HFFc6 (cell line): ENCODE measurements at places on chromosomes 16 and 17.

DNA sequence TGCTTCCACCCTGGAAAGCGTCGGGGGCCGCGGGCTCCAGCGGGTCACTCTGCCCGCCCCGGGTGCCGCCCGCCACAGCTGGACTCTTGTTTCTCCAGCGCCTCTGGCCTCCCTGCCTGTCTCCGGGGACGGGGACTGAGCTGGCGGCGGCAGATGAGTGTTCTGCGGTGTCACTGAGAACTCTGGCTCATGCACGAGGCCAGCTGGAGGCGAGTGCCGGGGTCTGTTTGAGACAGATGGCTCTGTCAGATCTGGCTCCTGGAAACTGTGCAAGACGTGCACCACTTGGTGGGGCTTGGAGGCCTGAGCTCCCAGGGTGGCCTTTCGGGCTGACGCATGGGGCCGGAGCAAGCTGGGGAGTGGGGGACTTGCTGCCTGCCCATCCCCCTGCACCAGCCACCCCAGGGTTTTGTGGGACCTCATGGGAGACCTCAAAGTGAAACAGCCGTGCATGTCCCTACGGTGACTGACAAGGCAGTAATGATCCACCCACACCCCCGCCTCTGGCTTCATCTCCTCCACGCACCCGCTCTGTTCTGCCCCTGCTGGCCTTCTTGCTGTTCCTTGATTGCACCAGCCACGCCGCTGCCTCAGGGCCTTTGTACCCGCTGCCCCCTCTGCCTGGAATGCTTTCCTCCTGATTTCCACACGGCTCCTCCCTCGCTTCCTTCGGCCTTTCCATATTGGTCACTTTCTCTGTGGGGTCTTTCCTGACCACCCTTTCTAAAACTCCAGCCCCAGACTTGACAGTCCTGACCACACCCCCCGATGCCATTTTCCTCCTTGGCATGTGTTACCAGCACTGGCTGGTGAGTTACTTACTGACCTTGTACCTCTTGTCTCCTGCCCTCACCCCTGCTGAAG, 174.9 kb upstream of the CIBAR2 start:
- DNase-seq: peak; percentile 55

- no peak for DNase-seq
Observed at GRCh38 chr16:86781046-86781445, 202.7 kb downstream of the FOXL1 start.

- no peak for DNase-seq
Observed at GRCh38 chr17:17892009-17892408, 55.2 kb upstream of the SREBF1 start.

DNA sequence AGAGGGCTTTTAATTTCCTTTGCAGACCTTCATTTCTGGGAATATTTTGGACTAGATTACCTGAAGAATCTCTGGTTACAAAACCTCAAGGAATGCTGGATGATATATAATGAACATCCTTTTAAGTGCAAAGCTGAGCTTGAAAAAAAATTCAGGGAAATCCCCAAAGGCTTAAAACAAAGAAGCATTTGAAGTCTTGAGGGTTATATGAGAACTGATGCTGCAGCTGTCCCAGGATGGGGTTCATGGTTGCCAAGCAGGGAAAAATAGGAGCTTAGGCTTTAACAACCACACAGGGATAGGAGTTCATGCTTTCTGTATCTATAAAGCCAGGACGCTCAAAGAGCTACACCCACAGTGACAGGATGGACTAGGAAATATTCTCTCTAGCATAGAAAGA, 150.4 kb upstream of the IRX5 start:
- DNase-seq: no peak

DNA sequence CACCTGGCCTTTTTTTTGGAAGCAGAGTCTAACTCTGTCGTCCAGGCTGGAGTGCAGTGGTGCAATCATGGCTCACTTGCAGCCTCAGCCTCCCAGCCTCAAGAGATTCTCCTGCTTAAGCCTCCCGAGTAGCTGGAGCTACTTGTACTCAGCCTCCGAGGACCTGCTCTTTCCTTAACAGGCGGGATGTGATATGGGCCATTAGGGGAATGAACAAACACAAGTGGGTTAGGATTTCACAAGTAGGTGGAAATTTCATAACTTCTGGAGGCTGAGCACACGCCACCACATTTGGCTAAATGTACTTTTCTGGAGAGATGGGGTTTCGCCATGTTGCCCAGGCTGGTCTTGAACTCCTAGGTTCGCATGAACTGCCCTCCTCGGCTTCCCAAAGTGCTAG, 4.1 kb downstream of the PAM16 start:
- no peak for DNase-seq

DNA sequence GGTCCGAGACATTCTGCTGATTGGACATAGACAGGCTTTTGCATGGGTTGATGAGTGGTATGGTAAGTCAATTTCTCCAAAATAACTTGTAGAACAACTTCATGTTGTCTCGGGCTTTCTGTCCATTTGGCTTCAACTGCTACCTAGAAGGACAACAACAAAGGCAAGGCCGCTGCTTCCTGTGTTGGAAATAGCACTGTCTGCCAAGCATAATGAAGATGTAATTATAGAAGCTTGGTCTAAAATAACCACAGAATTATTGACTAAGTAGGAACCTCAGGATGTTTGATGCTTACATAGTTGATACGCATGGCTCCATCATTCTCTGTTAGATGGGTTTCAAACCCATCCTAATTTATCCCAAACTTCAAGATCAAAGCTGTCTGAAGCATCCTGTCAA, 42.3 kb upstream of the NOL11 start:
- DNase-seq: no peak

DNA sequence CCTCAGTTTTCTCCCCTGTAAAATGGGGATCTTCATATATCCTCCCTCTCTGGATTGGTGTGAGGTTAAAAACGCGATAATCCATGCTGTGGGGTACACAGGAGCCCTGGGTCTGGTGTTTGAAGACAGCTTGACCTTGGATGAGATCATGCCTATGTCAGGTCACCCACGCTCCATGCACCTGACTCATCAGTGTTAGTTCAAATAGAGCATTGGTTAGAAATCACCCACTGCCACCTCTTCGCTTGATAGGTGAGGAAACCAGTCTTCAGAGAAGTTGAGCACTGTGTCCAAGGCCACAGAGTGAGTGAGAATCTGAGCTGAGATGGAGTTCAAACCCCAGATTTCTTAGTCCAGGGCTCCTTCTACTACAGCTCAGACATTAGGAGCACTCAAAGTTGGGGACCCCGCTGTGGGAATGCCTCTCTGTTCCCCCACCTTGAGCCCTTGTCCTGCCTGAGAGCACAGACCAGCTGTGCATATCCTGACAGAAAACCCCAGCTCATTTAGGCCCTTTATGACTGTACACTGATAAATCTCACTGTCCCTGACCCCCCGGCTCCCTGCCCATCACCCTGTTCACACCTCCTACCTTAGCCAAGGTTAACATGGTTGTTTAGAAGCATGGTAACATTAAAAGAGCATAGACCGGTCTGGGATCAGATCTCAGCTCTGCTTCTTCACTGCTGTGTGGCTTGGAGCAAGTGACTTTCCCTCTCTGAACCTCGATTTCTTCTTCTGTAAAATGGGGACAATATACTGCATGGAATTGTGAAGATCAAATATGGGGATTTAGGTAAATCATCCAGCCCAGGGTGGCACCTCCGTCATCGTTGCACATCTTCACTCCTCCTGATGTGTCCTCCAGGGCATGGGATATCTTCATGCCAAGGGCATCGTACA, 22.4 kb upstream of the LGALS9 start:
- DNase-seq: no peak

GRCh38 chr17:4499431-4500190, 930 bp downstream of the SPNS2 start:
- no peak for DNase-seq

DNA sequence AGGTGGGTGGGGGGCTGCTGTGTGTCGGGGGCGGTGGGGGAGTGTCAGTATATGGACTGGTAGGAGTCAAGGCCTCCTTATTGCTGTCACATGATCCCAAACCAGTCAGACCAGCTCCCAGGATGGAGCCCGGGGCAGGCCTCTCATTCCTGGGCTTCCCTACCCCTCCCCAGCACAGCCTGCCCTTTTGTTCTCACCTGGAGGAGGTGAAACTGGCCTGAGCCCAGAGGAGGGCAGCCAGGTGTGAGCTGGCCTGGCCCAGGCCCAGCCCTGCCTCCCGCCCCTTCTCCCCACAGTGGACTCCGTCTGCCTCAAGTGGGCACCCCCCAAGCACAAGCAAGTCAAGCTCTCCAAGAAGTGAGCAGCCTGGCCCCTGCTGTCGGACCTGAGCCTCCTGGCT, 4.6 kb downstream of the PRSS8 start:
- DNase-seq: no peak

DNA sequence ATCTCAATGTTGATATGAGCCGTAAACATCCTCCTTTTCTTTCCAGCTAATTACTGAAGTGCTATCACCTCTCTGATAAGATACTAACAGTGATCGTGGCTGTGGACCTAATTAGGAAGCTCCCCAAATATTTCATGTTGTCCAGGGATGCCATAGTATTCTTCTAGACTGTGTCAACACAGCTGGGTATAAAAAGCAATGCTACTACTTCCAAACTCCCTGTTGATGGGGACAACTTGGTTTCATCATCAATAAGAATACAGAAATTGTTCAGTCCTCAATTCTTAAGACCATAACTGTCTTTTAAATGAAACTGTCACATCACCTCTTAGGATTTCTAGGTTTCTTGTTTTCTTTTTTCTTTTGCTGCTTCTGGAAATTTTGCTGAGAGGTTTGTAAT, 530.6 kb downstream of the TOX3 start:
- DNase-seq: no peak

DNA sequence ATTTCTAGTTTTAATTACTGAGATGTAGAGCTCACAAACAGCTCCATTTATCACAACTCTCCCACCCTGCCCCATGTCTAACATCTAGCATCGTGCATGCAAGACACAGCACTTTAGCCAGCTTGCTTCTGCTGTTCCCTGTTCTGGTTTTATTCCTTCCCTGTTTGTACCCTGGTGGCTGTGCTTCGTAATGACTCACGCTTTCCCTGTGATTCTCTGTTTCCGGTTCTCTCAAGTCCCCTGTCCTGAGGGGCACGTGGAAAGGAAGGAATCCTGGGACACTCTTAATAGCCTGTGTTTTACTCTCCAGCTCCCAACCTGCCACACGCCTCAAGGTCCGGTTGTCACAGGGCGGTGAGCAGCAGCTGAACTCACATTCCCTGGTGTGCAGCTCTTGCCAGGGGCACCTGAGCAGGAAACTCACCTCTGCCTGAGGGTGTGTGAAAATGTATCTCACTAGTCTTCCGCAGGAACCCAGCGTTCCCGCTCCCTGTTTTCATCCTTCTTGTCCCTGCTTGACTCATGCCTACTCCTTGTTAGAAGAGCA, 10.6 kb downstream of the SHISA6 start:
- DNase-seq: no peak

DNA sequence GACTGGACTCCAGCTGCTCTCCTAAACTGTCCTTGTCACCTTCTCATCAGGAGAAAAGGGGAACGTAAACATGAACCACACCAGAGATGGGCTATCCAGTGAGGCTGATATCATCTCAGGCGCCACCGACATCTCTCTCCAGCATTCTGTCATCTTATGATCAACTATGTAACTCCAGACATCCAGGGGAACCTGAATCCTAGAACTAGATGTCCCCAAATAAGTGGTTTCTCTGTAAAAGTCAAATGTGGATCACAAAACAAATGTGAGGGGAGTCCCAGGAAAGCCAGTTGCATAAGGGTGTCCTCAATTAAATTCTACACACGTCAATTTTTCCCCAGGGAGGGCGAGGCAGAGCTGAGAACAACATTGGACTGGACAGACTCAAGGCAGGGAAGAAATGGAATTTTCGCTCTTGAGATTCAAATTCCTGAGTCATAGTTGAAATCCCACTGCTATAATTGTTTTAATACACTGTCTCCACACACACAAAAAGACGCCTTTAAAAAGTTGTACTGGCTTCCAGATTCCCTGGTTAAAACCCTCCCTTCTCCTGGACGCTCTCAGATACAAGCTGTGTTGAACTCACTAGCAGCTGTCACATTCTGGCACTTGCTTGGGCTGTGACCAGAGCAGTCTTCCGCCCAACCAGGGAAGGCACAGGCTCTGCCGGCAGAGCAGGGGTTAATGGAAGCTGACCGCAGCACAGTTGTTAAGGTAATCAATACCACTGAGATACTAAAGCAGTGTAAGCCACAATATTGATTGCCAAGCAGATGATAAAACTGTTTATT, 62.6 kb downstream of the ZFHX3 start:
- DNase-seq: peak; percentile 48

GRCh38 chr16:11526655-11527350, 59.9 kb downstream of the LITAF start:
- no peak for DNase-seq

- no peak for DNase-seq
Observed at GRCh38 chr17:43650471-43650870, 11.3 kb downstream of the MEOX1 start.

- no peak for DNase-seq
Observed at GRCh38 chr17:67262435-67263117, 17.6 kb upstream of the HELZ start.

GRCh38 chr17:42248351-42249179, 27.6 kb downstream of the STAT5B start:
- DNase-seq: peak; percentile 36

GRCh38 chr16:85753559-85753958, 2.7 kb upstream of the C16orf74 start:
- no peak for DNase-seq

GRCh38 chr16:77298418-77299360, 99.5 kb downstream of the SYCE1L start:
- peak; percentile 83 for DNase-seq

- no peak for DNase-seq
Observed at GRCh38 chr16:56679818-56680217, 2.5 kb upstream of the MT1X start.

DNA sequence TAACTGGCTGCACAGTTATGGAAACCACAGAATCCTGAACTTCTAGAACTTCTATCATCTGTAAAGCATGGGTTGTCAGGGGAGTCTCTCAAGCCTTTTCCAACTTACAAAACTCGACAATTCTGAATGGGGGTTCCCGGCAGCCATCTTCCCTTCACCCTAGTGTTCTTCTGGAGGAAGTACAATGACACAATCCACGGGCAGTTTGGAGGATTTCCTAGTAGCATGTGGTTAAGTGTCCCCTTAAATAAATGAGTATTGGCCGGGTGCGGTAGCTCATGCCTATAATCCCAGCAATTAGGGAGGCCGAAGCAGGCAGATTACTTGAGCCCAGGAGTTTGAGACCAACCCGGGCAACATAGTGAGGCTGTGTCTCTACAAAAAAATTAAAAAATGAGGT, 2.1 kb downstream of the SLC16A6 start:
- DNase-seq: no peak

DNA sequence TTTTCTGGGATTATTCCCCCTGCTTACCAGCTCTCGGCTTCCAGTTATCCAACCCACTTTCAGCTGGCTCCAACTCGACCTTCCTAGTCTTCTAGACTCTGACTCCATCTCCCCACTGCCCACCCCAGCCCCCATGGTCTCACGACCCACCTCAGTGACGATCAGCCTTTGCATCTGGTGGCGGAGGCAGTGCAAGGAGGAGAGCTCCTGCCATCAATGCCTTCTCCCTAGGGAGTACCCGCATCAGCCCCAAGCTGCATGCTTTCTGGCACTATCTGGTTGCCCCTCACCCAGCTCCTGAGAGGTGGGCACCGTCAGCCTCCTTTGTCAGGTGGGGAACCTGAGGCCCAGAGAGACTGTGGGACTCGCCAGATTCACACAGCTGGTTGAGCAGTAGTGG, 72.6 kb upstream of the RPL38 start:
- DNase-seq: no peak

GRCh38 chr17:48484256-48484655, 46.6 kb downstream of the HOXB1 start:
- peak; percentile 57 for DNase-seq

- no peak for DNase-seq
Observed at GRCh38 chr17:19705771-19706770, 10.3 kb downstream of the SLC47A2 start.

GRCh38 chr16:12569061-12569460, 234.6 kb downstream of the CPPED1 start:
- no peak for DNase-seq
